ENCODE measurements at places on chromosomes 13 and 19.

- no peak for DNase-seq
Measured at GRCh38 chr13:30120133-30120822, 187.1 kb downstream of the KATNAL1 start.

DNA sequence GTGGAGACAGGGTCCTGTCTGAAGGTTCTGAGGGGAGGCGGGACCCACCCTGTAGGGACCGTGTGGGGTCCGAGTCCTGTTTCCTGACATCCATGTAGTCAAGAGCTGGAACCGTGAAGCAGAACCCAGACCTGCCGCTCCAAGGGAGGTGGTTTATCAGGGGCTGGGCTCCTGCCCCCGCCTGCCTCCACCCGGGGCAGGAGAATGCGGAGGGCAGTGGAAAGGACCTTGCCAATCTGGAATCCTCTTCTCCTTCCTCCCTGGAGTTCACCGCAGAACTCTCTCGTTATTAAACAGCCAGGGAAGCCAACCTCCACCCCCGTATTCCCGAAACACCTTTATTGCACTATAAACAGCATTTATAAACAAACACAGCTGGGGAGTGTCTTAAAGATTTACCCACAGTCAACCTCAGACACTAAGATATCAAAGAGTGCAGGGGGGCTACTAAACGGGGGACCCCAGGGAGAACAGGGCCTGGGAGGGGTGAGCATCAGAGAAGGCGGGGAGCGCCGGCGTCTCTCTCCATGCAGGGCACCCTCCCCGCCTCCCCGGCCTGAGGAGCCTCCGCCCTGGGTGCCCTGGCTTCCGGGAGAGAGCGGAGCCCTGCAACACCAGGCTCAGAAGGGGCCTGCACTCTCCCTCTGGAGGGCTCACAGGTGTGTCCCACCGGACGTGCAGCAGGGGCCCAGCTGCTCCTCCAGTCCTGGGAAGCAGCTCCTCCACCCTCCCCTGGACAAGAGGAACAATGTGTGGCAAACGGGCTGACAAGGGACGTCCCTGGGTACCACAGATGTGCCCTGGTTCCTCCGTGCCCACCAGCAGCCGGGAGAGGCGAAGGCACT is 3.6 kb downstream of the C2CD4C start:
- DNase-seq, result no peak

- DNase-seq, result no peak
Measured at GRCh38 chr13:50794226-50794625, 49.3 kb downstream of the DLEU7 start.

DNA sequence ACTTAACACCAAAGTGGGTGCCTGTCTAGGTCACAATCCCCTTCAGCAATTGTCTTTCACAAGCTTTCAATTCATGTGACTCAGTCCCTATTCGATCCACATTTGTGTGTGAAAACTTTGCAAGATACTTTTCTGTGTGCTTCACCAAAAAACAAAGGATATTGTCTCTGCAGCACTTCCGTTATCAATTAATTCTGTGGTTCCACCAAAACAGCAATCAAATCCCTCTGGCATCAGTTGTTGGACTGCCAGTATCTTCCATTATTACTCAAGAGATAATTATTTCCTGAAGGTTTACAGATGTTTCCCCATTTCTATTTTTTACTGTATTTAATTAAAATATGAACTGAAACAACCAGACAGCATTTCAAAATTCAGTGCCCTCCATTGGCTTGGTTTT is 481.4 kb downstream of the SUCLA2 start:
- no peak for DNase-seq

- no peak for DNase-seq
Measured at GRCh38 chr13:109910194-109910593, 123.8 kb upstream of the IRS2 start.

- no peak for DNase-seq
Measured at GRCh38 chr13:49320975-49321374, 73.2 kb downstream of the CDADC1 start.

- DNase-seq, result peak; percentile 91
Measured at GRCh38 chr19:43624933-43625332, 5.5 kb upstream of the ZNF428 start.

GRCh38 chr19:16847430-16847829 is 18.2 kb downstream of the SIN3B start:
- DNase-seq, result no peak

GRCh38 chr13:27281420-27281819 is 10.8 kb downstream of the RASL11A start:
- peak; percentile 62 for DNase-seq

DNA sequence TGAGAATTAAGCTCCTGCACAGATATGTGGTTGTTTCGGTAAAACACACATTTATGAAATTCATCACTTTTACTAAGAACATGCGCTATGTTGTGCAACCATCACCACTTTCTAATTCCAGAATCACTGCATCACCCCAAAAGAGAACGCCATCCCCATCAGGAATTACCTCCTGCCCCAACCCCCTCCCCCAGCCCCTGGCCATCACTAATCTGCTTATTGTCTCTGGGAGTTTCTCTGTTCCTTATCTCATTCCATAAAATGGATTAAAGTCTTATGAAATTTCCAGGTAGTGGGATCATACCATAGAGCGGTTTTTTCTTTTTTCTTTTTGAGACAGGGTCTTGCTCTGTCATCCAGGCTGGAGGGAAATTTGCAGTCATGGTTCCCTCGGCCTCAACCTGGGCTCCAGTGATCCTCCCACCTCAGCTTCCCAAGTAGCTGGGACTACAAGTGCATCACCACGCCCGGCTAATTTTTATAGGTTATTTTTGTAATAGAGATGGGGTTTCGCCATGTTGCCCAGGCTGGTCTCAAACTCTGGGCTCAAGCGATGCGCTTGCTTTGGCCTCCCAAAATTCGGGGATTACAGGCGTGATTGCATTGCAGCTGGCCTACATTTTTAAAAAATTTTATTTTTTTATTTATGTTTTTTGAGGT is 3.5 kb downstream of the ZSCAN5B start:
- no peak for DNase-seq

DNA sequence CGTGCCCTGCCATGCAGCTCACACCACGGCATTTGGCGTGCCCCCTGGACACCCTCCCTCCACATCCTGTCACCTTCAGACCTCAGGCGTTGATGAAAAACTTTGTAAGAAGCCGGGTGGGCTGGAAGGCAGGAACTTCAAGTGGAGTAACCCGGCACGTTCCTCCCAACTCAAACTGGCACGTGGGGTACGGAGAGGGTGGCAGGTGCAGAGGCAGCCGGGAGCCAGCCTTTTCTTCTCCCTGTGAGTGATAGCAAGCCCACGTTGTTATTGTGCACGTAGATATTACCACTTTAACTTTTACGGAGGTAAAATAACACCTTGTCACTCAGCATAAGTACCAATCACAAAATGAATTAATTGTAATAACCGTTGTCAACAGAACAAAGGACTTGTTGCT is 198.0 kb downstream of the ZNF536 start:
- no peak for DNase-seq

DNA sequence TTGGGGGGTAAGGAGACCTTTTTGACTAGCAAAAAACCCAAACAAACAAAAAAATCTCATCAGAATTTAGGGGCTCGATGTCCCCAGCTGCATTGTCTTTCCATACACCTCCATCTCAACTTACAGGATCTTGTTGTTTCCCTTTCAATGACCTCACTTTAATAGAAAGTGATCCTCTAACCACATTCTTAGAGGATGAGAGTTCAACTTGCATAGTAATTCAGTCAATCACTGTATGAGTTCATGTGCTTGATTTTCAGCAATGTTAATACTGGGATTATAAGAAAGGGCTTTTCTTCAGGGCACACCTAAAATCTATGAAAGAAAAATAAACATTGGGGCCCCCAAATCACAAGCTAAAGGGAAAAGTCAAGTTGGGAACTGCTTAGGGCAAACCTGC is 1512.0 kb downstream of the SLITRK1 start:
- no peak for DNase-seq

DNA sequence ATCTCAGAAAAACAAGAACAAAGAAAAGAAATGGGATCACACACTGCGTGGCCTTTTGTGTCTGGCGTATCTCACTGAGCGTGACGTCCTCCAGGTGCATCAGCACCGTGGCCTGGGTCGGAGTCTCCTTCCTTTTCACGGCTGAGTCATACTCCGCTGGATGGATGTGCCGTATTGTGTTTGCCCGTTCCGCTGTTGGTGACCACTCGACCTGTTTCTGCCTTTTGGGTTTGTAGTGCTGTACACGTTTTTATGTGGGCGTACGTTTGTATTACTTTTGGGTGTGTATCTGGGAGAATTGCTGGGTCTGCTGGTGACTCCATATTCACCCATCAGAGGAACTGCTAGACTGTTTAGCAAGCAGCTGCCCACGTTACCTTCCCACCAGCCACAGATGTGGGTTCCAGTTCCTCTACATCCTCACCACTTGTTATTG is 11.4 kb downstream of the ARID3A start:
- no peak for DNase-seq

DNA sequence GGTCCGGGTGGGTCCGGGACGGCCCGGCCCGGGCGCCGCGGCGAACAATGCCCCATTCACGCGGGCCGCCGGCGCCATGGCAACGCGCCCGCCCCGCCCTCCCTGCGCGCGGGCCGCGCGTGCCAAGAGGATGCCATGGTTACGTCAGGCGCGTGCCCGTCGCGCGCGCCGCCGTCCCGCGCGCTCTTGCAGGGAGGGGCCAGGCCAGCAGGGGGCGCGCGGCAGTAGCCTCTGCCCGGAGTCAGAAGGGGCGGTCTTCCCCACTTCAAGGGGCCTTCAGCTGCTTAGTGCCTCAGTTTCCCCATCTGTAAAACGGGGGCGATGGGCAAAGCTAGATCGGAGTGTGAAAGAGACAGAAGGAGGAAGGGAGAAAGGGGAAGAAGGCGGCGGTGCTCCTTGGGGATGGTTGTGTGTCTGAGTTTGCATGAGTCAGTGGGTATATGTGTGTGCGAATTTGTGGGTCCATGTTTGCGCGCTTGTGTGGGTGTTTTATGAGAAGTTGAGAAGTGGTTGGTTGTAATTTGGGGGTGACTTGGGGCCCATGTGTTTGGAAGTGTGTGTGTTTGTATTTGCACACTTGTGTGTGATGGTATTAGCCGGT is 11.6 kb upstream of the NFIX start:
- DNase-seq, result peak; percentile 91

DNA sequence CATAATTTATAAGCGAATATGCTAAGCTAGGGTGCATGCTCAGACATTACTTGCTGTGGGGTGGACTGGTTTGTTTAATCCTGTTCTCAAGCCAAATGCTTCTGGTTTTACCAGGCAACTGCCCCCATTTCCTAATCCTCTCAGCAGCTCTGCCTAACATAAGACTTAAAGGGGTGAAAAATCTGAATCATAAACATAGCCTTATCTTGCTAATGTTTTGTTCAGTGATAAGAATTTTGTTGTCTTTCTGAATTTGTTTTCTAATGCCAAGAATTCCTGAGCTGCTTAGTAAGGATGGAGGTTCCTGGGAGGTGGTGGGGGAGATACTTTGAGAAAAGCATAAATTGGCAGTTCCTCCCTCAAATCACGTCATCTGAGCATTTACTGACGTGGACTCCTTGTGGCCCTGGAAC is 42.7 kb downstream of the ING1 start:
- no peak for DNase-seq

DNA sequence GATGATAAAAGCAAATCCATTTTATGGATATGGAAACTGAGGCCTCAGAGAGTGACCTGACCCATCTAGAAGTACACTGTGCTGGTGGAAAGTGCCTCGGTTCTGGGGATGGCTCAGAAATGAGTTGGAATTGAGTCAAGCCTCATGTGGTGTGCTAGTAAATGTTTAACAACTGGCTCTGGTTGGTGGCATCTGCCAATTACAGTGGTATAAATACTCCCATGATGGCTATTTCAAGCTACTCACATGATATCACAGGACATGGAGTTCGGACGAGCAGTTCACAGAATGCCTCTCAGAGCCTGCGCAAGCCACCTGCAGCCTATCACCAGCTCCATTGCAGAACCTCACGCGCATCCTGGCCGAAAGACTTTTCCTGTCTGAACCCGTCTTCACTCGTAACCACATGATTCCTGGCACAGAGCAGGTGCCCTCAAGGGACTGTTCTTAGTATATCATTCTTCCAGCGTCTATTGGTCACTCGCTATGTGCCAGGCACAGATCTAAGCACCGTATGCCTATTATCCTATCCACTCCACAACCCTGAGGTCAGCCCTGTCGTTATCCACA is 9.1 kb downstream of the TMEM150B start:
- no peak for DNase-seq

DNA sequence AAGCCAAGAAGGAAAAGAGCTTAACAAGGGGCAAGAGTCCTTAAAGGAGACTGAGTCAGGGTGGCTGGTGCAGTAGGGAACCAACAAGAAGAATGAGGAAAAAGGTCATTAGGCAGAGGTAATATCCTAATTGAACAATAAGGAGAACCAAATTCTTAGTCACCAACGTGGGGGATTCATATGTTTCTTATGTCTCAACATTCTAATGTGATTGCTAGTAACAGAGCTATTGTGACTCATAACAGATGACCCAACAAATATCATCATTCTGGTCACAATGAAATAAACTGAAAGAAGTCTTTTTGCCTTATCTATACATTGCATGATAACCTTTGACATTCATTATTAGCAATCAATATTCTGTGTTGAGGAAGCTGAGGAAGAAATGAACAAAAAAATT is 101.6 kb downstream of the RAP2A start:
- no peak for DNase-seq

- no peak for DNase-seq
Measured at GRCh38 chr13:56501750-56502149, 639.0 kb upstream of the PRR20A start.

GRCh38 chr13:45674908-45675307 is 27.2 kb upstream of the CBY2 start:
- no peak for DNase-seq

DNA sequence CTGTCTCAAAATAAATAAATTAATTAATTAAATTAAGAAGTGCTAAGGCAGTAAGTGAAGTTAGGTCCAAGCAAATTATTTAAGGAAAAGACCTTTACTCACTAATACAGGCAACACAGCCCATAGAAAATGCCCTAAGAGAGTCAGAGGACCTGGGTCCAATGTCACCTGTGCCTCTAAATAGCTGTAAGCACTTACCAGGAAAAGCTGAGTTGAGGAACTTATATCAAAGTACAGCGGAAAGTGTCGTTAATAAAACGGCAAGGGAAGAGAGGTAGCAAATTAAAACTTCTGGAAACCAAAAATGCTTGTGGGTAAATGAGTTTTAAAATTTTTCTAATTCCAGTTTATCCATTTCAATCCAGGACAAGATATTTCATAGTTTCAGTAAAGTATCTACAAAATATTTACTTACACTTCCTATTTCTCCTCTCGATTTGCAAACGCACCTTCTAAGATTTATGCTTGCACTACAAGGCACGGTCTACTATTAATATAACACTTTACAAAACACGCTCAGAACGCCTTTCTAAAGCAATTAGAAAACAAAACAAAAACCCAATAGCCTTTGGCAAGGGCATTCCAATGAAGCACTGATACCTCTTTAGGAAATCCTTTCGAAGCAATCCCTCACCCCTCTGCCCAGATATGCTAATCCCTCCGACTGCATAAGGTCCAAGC is 963 bp downstream of the VPS36 start:
- no peak for DNase-seq

GRCh38 chr13:68028701-68029100 is 798.6 kb upstream of the PCDH9 start:
- DNase-seq, result no peak

DNA sequence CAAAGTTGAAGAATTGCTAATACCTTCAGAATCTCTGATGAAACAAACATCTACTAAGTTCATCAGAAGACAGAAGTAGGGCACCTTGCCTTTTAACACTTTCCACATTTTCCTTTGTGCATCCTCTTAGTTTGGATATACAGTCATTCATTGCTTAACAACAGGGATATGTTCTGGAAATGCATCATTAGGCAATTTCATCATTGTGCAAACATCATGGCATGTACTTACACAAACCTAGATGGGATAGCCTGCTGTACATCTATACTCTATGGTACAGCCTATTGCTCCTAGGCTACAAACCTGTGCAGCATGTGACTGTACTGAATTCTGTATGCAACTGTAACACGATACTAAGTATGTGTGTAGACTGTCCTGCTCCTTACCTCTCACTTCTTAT is 169.8 kb downstream of the SUCLA2 start:
- no peak for DNase-seq

Measured in Peyer's patch (tissue), 4 donors.